ENCODE measurements at places on chromosomes 2 and 18.
A peak's percentile ranks its signal among the peaks of the same experiment; 100 is the strongest.

DNA sequence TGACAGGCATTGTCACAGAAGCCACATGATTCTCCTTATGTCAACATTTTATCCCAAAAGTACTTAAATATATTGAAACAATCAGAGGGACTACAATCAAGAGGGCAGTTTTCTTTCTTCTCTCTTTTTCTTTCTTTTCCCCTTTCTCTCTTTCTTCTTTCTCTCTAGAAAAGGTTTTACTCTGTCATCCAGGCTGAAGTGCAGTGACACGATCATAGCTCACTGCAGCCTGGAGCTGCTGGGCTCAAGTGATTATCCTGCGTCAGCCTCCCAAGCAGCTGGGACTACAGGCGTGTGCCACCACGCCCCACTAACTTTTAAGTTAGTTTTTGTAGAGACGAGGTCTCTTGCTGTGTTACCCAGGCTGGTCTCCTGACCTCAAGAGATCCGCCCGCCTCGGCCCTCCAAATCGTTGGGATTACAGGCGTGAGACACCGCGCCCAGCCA, 1.0 kb upstream of the PRKD3 start:
- DNase-seq, result no peak

DNA sequence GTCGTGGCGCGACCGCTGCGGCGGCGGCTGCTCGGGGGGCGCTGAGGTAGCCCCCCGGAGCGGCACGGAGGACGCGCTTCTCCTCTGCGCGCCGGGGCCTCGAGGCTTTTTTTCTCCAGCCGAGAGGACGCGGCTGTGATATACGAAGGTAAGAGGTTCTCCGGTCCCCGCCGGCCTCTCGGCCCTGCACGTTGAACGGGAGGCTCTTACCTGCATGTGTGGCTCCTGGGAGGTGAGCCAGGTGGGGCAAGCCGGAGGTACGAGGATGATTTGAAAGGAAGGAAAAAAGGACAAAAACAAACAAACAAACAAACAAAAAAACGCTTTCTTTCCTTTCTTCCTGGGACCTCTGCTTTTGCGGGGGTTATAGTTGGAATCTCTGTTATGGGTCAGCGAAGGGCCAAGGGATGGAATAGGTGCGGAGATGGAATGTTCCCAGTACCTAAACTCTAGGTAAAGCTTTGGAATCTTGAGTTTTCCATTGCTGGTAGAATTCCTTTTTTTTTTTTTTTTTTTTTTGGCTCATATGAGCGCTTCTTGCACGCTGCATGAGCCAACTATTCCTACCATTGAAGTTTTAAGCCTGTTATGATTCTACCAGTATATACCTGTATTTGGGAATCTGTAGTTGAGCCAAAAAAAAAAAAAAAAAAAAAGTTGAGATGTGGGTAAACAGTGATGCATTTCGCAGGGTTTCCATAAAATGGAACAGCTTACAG, 674 bp downstream of the PTPN4 start:
- no peak for DNase-seq

- DNase-seq, result no peak
These were observed 260.0 kb downstream of the ASXL3 start for GRCh38 chr18:33838054-33838453.

- DNase-seq, result no peak
These were observed 40.3 kb downstream of the GLI2 start for GRCh38 chr2:120775801-120776589.

- DNase-seq, result peak; percentile 4
These were observed 199.3 kb downstream of the ZNF407 start for GRCh38 chr18:74796841-74797576.

Data from dermis blood vessel endothelial cell (primary cell).